Effector memory CD4-positive, alpha-beta T cell (primary cell): ENCODE measurements at places on chromosomes 11 and 22.

GRCh38 chr11:126511475-126512115 is 156.1 kb downstream of the ST3GAL4 start:
- DNase-seq = no peak

GRCh38 chr11:1670905-1671371 is 26.1 kb upstream of the KRTAP5-6 start:
- DNase-seq = no peak

DNA sequence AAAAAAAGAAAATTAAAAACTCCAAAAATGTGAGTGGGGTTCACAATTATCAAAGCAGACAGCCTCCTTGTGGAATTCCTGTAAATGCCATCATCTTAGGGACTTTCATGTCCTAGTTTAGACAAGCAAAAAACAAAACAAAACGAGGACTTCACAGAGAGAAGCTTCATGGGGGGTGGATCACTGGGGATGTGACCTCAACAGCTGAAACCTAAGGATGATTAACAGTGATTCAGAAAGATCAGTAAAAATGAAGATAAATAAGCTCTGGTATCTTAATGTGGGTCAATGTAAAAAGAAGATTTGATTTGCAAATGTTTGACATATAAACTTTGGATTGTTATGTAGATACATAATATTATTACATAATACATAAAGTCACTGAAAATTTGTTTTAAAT is 8.1 kb upstream of the OR10W1 start:
- DNase-seq = no peak

- no peak for DNase-seq
These were observed 9.2 kb downstream of the PRSS23 start for GRCh38 chr11:86809561-86809960.

GRCh38 chr11:21385669-21386440 is 716.5 kb downstream of the NELL1 start:
- no peak for DNase-seq

DNA sequence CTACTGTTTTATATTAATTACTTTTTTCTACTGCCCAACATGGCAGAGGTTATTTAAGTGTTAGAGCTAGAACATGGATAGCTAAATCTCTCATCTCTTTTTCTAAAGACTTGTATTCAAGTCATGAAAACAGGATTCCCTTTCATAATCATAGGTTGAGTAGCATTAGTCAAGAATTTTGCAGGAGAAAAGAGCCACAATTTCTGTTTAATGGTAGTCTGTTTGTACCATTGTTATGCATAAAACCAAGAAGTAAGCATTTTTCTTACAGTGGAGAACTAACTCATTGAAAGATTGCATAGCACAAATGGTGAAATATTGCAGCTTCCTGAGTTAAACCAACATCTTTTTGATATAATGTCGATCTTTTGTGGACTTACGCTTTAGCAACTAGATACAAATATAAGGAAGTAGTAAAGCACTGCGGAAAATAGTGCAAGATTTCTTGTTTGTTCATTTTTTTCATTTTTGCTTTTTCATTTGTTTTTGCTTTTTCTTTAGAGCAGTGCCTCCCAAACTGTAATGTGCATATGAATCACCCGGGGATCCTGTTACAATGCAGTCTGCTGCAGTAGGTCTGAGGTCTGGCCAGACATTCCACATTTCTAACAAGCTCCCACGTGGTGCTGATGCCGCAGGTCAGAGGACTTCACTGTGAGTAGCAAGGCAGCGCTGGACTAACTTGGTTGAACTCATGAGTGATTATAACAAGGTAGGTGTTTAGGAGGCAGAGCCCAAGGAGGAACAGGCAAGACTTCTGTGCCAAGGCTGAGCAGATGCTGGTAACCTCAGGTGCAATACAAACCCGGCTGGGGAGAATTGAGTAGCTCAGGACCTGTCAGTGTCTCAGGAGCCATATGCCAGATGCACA is 4.6 kb downstream of the ETS1 start:
- no peak for DNase-seq
